ENCODE measurements at places on chromosomes 7 and 10.

GRCh38 chr7:151256410-151257045, 8.0 kb upstream of the SMARCD3 start:
- DNase-seq, result no peak

GRCh38 chr7:45435131-45435530, 139.0 kb upstream of the ADCY1 start:
- no peak for DNase-seq

- peak; percentile 47 for DNase-seq
These were observed 14.4 kb upstream of the AHCYL2 start for GRCh38 chr7:129210256-129210988.

DNA sequence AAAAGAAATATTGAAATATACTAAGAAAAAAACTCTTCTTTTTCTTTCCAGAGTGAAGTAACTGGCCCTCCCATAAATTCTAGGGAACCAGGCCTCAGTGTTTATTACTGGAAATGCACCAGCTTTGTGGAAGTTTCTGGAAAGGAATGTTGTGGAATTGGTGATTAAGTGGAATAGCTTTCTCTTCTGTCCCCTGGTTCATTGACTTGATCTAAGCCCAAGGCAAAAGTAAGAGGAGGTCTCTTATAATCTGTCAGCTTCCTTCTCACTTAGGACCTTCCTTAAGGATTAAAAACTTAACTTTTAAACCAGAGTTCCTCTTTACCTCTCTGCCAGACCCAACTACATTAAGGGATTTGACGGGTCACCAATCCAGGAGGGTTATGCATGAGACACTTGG, 266.2 kb downstream of the SLC25A13 start:
- DNase-seq, result no peak

GRCh38 chr10:80436446-80437098, 17.5 kb upstream of the TSPAN14 start:
- no peak for DNase-seq

DNA sequence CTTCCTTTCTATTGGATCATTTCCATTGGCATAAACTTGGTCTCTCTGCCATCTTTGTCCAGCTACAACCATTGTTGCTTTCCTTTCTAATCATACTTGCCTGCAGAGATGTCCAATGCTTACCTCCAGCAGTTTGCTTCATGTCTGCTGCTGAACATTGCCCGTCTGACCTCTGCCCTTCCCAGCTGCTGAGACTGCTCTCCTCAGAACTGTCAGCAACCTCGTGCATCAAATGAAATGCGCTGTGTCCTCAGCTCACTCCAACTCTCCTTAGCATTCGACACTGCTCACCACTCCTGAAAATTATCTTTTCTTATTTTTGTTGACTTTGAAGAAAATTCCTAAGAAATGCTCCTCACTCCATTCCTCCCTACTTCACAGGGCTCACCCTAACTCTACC, 5.0 kb downstream of the FAM170B start:
- no peak for DNase-seq

GRCh38 chr7:120334475-120334874, 61.5 kb downstream of the KCND2 start:
- no peak for DNase-seq

GRCh38 chr10:47044741-47045140, 133.5 kb downstream of the PTPN20 start:
- no peak for DNase-seq

GRCh38 chr10:76251841-76252671, 820.6 kb downstream of the LRMDA start:
- DNase-seq, result no peak

- DNase-seq, result no peak
These were observed 51.4 kb downstream of the TPK1 start for GRCh38 chr7:144784441-144784840.

GRCh38 chr10:88466786-88467185, 116.3 kb downstream of the RNLS start:
- DNase-seq, result no peak

DNA sequence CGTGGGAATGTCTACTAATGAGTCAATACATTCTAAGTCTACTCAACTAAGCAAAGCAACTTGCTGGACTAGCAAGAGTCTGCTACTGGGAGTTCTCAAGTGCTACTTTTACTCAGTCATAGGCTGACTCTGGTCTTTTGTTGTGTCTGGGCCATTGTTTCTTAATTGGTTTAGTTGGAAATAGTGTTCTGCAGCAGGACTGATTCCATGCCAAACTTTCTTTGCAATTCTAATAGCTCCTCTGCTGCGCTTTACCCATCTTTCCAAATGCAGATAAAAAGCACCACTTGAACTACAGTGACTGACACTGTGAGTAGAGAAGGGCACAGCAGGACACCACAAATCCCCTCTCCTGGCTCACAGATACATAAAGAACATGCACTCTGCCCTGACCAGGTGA, 125.7 kb downstream of the CD36 start:
- no peak for DNase-seq

DNA sequence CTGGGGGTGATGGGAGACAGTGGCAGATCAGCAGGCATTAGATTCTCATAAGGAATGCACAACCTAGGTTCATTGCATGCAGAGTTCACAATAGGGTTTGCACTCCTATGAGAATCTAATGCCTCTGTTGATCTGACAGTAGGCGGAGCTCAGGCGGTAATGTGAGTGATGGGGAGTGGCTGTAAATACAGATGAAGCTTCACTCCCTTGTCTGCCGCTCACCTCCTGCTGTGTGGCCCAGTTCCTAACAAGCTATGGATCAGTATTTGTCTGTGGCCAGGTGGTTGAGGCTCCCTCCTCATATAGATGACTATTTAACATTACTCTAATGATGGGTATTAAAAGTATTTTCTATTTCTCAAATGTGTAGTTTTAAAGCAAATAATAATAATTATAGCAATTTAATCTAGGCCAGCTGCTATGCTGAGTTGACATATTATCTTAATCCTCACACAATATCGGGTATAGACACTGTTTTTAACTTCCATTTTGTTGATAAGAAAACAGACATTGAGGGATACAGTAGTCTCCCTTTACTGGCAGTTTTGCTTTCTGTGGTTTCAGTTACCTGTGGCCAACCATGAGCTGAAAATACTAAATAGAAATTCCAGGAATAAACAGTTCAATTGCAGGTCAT, 39.9 kb downstream of the KIF20B start:
- DNase-seq, result no peak

DNA sequence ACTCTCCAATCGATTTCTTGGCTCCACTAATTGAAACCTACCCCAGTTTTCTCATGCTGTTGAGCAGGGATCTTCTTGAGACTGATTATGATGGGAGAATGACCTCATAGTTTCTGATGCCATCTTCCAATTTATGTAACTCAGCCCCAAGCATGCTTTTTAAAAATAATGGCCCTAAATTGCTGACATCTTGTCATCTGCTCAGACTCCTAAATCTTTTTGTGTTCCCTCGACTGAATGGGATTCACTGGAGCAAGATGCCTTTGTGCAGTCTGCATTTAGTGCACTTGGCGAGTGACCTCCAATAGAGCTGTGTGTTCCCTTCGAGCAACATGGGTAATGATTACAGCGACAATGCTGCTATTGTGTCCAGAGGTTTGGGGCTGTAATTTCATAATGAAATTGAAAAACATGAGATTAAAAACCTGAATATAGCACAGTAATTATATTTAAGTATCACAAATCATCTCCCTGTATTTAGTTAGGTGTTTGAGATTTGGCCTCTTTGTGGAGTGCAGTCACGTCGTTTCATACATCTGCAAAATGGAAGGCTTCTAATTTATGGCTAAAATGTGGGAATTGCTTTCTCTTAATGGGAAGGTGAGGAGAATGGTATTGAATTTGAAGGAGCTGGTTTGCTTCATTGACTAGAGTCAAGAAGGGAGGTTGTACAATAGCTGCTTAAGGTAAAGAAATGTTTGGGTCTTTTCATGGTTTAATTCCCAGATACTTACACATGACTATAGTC, 192.9 kb downstream of the AUTS2 start:
- DNase-seq, result no peak

DNA sequence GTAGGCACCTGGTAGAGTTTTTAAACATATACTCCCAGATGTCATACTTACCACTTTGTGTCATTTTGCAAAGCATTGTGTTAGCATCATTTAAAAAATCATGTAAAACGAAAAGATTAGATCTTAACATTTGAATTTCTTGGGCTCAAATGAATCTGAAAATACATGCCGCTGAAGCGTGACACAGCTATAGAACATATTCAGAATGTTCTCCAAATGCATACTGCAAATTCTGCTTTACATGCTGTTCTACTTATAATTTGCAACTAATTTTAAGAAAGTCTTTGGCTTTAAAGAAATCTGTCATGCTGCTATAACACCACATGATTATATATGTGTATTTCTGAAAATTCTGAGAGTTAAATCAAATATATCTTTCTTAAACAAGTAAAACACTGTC, 109.2 kb upstream of the CAV2 start:
- no peak for DNase-seq

- no peak for DNase-seq
These were observed 32.4 kb upstream of the HGF start for GRCh38 chr7:81802251-81802650.

DNA sequence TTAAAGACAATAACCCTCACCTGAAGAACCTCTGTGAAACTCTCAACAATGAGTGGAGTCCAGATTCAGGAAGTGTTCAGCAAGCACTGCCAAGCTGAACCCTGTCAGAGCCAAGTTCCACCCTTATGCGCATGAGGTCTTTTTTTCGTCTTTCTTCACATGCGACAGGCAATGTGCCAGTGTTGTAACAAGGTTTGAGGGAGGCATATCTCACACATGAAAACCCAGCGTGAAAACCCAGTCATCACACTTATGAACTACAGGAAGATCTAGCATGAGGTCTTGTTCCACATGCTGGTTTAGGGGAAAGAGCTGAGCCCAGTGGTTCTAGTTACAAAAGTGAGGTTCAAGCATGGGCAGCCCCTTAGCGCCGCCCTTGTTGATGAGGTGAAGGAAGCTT, 49.7 kb downstream of the RABGEF1 start:
- DNase-seq, result no peak

GRCh38 chr7:134643131-134643530, 3.5 kb upstream of the BPGM start:
- no peak for DNase-seq

DNA sequence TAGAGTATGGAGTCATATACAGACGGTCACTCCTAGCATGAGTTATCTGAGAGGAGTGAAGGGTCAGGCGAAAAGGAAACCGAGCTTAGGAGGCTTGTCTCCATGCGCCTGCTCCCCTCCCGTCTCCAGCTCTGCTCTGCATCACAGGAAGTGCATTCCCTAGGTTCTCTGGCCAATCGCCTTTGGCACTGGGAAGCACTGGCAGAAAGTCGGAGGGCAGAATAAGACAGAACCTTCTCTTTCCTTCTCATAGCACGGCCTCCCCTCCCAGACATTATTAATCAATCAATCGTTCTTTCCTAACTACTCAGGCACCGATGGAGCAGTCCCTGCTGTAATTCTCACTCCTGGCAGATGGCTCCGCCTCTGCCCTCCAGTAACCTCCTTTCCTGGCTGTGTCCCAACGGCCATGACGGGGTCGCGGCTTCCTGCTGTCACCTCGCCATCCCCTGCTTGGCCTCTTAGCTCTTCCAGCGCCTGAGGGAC, 177.1 kb downstream of the FRMD4A start:
- DNase-seq, result no peak

DNA sequence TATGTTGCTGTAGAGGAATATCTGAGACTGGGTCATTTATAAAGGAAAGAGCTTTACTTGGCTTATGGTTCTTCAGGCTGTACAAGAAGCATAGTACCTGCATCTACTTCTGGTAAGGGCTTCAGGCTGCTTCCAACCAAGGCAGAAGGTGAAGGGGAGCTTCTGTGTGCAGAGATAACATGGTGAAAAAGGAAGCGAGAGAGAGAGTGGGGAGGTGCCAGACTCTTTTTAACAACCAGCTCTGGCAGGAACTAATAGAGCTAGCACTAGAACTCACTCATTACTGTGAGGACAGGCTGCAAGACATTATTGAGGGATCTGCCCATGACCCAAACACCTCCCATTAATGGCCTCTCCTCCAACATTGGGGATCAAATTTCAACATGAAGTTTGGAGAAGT, 94.5 kb downstream of the KIF20B start:
- no peak for DNase-seq

DNA sequence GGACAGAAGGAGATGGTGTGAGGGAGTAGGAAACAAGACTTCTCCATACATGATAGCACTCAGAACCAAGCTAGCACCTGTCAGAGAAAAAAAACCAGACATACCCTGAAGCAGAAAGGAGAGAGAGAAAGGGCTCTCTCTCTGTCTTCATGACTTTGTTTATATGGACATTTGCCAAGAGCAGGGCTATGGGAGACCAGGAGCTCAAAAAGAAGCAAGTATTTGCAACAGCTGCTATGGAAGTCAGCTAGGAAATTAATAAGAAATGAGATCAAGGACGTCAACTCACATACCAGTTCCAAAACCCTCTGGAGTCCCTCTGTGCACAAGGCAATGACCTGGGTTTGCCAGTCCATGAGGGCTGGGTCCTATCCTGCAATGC, 111.6 kb downstream of the SGMS1 start:
- DNase-seq, result no peak

DNA sequence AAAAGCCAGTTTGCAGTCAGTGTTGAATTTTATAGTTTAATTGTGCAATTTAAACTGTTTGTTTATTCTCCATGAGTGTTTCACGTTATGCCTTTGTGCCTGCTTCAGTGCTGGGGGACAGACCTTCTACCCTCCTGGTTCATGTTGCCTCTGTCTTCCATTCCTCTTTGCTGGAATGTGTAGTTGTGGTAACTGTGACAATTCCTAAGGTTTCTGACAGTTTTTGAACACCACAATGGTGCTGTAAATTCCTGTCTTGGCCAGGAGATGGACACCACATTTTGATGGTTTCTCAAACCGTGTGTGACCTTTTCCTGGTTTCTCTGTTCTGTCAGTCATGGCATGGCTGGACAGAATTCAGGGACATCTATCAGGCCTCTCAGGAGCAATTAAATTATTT, 201.7 kb downstream of the BICC1 start:
- no peak for DNase-seq

- DNase-seq, result no peak
These were observed 89.8 kb downstream of the GLRX3 start for GRCh38 chr10:130226012-130226411.

- no peak for DNase-seq
These were observed 54.7 kb upstream of the CCAR1 start for GRCh38 chr10:68666280-68666760.

DNA sequence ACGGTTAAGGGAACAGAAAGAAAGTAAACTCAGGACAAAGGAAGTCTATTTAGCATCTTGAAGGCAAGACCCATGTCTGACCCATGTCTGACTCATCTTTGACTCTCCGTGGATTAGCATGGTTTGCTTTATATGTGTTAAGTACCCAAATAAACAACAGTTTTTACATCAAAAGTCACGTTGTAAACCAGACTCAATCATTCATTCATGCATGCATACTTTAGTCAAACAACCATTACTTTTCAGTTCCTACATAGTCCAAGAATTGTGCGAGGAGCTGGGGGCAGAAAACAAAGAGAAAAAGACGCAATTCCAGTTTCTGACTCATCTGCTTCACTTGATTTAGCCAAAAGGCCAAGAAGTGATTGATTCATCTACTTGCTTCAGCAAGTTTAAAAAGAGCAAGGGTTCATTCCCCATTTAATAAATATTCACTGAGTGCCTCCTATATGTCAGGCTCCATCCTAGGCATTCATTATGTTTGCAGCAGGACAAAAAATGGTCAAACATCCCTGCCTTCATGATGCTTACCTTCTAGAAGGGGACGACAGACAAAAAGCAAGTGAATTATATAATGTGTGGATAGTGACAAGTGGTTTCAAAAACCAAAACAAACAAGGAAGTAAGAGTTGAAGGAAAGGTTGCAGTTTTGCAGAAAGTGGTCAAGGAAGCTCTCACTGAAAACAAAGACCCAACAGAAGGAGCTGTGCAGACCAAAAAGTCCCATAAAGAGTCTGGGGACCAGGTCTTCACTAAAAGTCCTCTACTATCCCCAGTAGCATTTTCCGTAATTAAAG, 116.2 kb downstream of the FAM107B start:
- DNase-seq, result no peak

GRCh38 chr10:73756183-73756582, 12.0 kb downstream of the SEC24C start:
- no peak for DNase-seq

Data from T-helper 2 cell treated with Interferon-gamma antibody and Interleukin-4, amounts not matched to agents 5 μg/mL and 100 μg/mL, for 36 hours (primary cell).